ENCODE measurements at places on chromosomes 3 and 15.

DNA sequence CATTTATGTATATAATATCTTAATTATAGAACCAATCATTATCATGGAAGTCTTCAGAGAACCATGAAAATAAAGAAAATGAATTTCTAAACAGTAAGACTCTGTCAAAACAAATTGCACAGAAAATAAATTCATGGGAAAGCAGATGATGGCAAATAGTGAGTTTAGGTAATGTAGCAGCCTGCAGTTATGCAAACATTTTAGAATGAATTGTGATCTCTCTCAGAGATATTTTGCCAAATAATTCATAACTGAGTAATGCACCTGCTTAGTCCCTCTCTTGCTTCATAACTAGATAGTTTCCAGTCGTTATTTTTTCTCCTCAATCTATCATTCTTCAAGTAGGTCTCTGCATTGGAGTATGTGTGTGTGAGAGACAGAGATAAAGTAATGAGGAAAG is 492.7 kb upstream of the THBS1 start:
- no peak for DNase-seq

- no peak for DNase-seq
Measured at GRCh38 chr3:191352014-191352413, 21.7 kb upstream of the UTS2B start.

- no peak for DNase-seq
Measured at GRCh38 chr3:32401556-32402081, 10.0 kb downstream of the CMTM7 start.

DNA sequence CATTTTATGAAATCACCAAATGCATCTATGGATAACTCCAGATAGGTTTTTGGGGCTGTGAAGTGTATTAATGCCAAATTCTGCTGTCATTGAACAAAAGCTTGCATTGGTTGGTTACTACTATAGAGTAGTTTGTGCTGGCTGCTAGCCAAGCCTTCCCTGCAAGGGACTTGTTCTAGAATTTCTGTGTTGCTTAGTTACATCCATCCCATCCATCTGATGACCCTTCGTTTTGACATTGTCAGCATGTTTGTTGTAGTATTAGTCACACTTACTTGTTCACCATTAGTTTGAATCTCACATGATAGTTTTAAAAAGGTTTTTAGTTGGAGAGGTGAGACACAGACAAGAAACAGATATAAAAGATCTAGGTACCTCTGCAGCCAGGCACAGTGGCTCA is 7.0 kb upstream of the NIPA2 start:
- no peak for DNase-seq

GRCh38 chr3:143951351-143951971 is 20.2 kb upstream of the DIPK2A start:
- DNase-seq = no peak

GRCh38 chr3:10548992-10549391 is 43.6 kb upstream of the ATP2B2 start:
- no peak for DNase-seq

DNA sequence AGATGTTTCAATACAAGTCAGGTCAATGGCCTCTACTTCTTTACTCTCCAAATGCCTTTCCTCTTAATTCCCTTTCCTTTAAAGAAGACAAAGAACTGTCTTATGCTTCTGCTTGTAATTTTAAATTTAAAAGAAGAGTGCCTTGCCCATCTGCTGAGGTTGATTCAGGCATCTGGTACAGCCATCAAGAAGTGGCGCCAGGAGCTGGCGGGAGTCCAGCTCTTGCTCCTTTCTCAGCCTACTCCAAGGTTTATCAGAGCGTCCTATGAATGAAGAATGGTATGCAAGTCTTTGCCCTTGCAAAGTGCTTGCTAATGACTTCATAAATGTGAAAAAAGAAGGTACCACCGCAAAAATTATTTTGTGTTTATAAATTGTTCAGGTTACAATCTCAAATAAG is 294.6 kb upstream of the TGFBR2 start:
- no peak for DNase-seq

- DNase-seq = no peak
Measured at GRCh38 chr3:57093971-57094535, 33.6 kb downstream of the SPATA12 start.

- no peak for DNase-seq
Measured at GRCh38 chr3:103963599-103963998, 1403.1 kb upstream of the ALCAM start.

DNA sequence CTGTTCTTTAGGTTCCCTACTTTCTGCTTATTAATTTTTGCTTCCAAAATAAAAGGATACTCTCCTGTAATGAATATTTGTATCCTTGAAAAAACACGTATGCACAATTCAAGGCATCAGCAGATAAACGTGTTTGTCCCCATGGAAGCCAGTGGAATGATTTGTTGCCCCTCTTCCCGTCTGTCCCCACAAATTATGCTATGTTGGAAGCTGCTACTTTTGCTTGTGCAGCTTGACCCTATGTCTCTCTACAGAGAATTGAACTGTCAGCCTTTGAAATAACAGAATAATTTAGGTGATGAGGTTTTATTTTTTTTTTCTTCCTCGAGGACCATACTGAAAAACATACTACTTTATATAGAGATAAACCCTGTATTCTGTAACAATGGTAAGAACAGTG is 401.5 kb upstream of the GOLIM4 start:
- no peak for DNase-seq

DNA sequence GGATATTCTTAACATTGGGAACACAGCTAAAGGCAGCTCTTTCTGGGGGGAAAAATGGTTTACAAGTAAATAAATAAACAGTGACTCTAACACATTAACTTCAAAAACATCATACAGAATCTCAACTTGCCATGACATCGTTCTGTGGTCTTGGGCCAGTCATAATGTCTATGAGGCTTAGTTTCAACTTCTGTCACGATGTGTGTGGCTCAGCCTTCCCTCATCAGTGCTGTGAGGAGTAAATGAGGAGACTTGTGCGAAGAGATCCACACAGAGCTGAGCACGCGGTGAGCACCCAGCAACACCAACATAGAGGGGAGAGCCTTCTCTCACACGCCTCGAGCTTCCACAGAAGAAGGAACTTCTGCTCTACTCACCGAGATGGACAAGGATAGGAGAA is 49.0 kb downstream of the DZIP1L start:
- DNase-seq = no peak

DNA sequence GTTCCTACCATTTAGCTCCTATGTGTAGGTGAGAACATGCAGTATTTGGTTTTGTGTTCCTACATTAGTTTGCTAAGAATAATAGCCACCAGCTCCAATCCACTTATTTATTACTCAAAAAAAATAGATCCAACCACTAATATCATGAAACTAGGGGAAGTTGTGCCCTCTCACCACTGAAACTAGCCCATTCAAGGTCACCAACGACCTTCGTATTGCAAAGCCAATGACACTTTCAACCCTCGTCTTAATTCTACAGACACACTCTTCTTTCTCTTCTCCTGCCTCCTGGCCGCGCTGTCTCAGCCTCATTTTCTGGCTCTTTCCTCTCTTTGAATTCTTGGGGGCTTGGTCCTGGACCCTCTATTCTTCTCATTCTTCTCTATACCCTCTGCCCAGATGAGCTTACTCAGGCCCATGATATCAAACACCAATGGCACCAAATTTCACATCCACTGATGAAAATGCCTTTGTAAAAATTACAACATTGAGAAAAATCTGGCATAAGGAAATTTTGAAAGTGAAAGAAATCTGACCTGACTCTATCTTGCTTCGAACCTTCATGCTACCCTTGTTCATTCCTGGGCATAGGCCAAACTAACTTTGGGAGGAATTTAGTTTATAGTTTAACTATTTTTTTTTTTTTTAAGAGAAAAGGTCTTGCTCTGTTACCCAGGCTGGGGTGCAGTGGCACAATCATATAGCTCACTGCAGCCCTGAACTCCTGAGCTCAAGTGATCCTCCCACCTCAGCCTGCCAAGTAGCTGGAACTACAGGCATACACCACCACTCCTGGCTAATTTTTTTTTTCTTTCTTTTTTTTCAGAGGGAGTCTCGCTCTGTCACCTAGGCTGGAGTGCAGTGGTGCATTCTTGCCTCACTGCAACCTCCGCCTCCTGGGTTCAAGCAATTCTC is 25.4 kb upstream of the LIMD1 start:
- DNase-seq = no peak
